Ureter (tissue), 1 donor: ENCODE measurements at places on chromosomes 12 and 14. TPM values are rescaled to one million over a fixed set of nuclear protein-coding genes. Genes with fewer than 3 reads are reported as not detected.

GRCh38 chr14:95502381-95502950, 14.0 kb downstream of the SYNE3 start:
- no peak for DNase-seq

GRCh38 chr14:102784892-102785594, 7.8 kb downstream of the TRAF3 start:
- no peak for DNase-seq

Gene TPH2
- total RNA-seq, result not detected

Gene TESPA1
- total RNA-seq, result 1.3 TPM

DNA sequence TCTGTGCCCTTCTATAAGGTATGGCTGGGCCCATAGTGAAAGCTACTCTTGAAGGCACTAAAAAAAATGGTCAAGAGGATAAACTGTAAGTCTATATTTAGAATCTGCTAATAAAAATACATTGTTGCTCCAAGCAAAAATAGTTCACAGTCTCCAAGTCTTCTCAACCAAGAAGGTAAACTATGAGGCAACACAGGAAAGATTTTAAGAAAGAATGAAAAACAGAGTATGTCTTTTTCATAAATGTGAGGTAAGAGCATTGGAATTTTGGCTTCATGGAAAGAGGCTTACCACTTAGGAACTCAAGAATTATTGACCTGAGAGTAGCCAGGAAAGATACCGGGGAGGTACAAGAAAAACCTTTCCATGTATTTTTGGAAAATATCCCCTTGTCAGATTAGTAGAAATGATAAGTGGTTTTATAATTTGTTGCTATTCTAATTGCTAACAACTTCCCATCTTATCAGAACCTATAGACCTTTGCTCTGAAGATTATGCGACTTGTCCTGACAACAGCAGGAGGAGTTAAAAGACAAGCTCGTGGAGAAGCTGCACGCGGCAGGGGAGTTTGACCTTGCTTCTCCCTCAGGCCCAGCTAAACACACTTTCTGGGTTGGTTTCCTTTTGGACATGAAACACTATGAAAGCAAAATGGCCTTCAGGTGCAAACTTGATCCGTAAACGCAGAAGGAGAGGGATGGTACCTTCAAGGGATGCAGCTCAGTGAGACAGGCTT, 238.1 kb downstream of the FOXN3 start:
- DNase-seq, result no peak

GRCh38 chr14:105317546-105317945, 3.0 kb downstream of the PACS2 start:
- DNase-seq, result no peak

GRCh38 chr14:68685419-68686204, 107.3 kb downstream of the ZFP36L1 start:
- DNase-seq, result no peak

Gene TMEM229B
- 24.7 TPM for total RNA-seq

Gene SIX6
- total RNA-seq, result not detected

Gene OR4E2
- total RNA-seq, result not detected

- DNase-seq, result no peak
Measured at GRCh38 chr14:35050652-35051051, 4.6 kb downstream of the FAM177A1 start.

DNA sequence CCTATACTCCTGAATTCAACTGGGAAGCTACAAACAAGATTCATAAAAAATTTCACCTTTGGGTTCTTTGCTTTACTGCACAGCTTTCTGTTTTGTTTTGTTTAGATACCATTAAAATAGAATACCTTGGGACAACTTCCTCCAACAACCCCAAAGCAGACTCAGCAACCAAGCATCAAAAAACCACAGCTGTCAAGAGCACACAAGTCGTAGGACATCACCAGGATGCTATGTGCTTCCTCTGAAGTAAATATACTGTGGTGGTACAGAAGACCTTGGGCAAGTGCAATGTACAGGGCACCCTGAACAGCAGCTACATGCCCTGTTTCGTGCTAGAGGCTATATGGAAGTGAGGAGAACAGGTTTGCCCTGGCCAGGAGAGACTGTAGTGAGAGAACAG, 359.3 kb downstream of the BCL11B start:
- no peak for DNase-seq

GRCh38 chr12:22467190-22467589, 77.2 kb downstream of the C2CD5 start:
- no peak for DNase-seq

- DNase-seq, result no peak
Measured at GRCh38 chr12:51246254-51246853, 7.7 kb downstream of the DAZAP2 start.

- peak; percentile 43 for DNase-seq
Measured at GRCh38 chr14:66281036-66281776, 205.0 kb upstream of the CCDC196 start.

Gene DDX24
- 191 TPM for total RNA-seq

GRCh38 chr14:100540926-100541620, 46.1 kb downstream of the BEGAIN start:
- DNase-seq, result no peak

Gene PLXNC1
- 10.3 TPM for total RNA-seq

GRCh38 chr12:94614288-94614721, 36.1 kb downstream of the TMCC3 start:
- DNase-seq, result no peak

- DNase-seq, result no peak
Measured at GRCh38 chr14:39555749-39556148, 123.5 kb upstream of the FBXO33 start.

DNA sequence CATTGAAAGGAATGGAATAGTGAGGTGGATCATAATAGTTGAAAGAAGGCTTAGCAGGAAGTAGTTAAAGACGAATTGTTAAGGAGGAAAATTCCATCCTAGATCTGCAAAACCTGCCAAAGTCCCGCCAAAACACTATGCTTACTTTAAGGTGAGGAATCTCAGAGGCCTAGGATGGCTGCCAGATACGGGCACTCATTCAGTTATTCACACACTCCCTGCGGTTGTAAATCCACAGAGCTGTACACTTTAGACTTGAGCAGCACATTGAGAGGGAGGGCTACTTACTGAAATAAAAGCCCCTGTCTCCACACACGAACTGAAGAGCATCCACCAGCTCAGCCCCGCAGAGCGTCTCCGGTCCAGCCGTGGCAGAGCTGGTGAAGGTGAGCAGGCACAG, 5.0 kb downstream of the IGF1 start:
- DNase-seq, result no peak

DNA sequence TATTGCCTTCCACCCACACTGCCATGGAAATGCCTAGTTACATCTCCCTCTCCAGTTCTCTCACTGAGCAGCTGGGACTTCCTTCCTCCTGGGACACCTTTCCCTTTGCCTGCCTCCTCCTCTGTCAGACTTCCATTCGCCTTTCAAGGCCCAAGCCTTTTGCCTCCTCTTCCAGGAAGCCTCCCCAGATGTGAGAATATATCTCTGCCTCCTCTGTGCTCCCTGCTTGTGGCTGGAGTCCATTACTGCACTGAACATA, 3.1 kb downstream of the IFI27L2 start:
- peak; percentile 23 for DNase-seq

GRCh38 chr12:72277415-72277814, 5.2 kb downstream of the TRHDE start:
- no peak for DNase-seq

DNA sequence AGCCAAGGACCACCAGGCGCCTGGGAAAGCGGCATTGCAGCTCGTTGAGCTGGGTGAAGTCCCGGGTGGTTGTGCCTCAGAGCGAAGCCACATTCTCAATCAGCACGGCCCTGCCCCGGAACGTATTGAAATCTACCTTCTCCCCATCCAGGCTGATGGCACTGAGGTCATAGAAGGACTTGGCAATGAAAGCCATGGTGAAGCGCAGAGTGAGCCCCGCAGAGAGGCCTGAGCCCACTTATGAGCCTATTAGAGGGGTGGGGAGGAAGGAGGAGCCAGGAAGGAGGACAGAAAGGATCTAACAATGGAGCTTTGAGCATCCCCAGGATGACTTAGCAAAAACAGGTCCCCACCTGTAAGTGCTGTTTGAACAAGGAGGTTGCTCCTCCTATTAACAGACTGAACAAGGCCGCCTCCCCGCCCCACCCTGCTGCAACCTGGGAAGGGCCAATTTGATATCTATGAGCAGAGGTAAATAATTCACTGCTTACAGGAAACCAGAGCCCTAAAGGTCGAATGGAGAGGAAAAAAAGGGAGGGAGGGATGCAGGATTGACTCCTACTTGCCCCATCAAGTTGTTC, at the start of gene GPX2:
GPX2 (minus strand) TSS at position 215 of the 581 bp plus-strand sequence; CDS start at position 196, 19 bp downstream.
- DNase-seq, result peak; percentile 90

Gene CD4
- total RNA-seq, result 18.0 TPM

DNA sequence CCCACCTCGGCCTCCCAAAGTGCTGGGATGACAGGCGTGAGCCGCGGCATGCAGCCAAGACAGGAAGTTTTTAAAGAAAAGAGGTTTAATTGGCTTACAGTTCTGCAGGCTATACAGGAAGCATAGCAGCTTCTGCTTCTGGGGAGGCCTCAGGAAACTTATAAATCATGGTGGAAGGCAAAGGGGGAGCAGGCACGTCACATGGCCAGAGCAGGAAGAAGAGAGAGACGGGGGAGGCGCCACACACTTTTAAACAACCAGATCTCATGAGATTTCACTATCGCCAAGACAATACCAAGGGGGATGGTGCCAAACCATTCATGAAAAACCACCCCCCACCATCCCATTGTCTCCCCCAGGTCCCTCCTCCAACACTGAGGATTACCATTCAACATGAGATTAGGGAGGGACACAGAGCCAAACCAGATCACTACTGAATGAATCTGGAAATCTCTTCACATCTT, 14.1 kb downstream of the CCDC63 start:
- DNase-seq, result no peak

- DNase-seq, result no peak
Measured at GRCh38 chr12:46657453-46658411, 168.1 kb downstream of the SLC38A4 start.

GRCh38 chr14:101968186-101968585, 3.8 kb downstream of the DYNC1H1 start:
- no peak for DNase-seq

- no peak for DNase-seq
Measured at GRCh38 chr12:63942464-63943241, 98.2 kb downstream of the SRGAP1 start.

Gene TEX52
- not detected for total RNA-seq
